Smooth muscle cell of the umbilical artery (primary cell): ENCODE measurements at places on chromosomes 6 and 20. TPM values are rescaled to one million over a fixed set of nuclear protein-coding genes. Genes with fewer than 3 reads are reported as not detected.

The STMND1 gene
- not detected in 2 replicates for total RNA-seq

The KCNQ5 gene
- 5.0 and 15.4 TPM in 2 replicates for total RNA-seq

The PRKN gene
- 0.30 and 0.92 TPM in 2 replicates for total RNA-seq

The TMX4 gene
- total RNA-seq = 23.9 and 39.8 TPM in 2 replicates

The SEL1L2 gene
- total RNA-seq = 0.89 TPM in 1 of 2 replicates, not detected in the other

The DLK2 gene
- total RNA-seq = 0.30 and 1.6 TPM in 2 replicates

The OR2J3 gene
- not detected in 2 replicates for total RNA-seq

The DEFB124 gene
- total RNA-seq = not detected in 2 replicates

The DEFB112 gene
- total RNA-seq = not detected in 2 replicates

The CCN6 gene
- total RNA-seq = not detected in 2 replicates

The C6orf163 gene
- total RNA-seq = 0.59 and 2.3 TPM in 2 replicates

The PDE7B gene
- total RNA-seq = 18.7 and 35.3 TPM in 2 replicates

The GHRH gene
- not detected in 2 replicates for total RNA-seq
